Tibial artery (tissue), 4 donors: ENCODE measurements at places on chromosomes 11 and 22.

- peak; percentile 25 for DNase-seq
These were observed 606.7 kb upstream of the LRRC4C start for GRCh38 chr11:42066113-42066512.

DNA sequence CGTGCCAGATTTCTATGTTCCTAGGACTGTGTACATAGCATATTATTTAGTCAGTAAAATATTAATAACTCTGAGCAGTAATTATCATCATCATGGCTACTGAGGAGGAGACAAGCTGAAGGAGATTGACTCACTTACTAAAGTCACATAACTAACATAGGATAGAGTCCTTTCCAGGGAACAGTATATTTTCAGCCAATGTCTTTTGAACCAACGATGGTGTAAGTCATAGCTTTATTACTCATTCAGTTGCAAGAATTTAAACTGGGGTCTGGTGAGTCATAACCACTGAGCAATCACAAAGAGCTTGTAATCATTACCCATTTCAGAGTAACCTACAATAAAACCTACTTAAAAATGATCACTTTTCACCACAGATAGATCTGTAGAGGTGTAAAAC lies 1564.8 kb upstream of the TENM4 start:
- DNase-seq = no peak

- no peak for DNase-seq
These were observed 14.8 kb downstream of the PPFIBP2 start for GRCh38 chr11:7528514-7529049.

- no peak for DNase-seq
These were observed 37.0 kb downstream of the ARHGAP1 start for GRCh38 chr11:46663277-46663940.

- no peak for DNase-seq
These were observed 35.6 kb upstream of the DDI1 start for GRCh38 chr11:104000798-104001197.

GRCh38 chr11:78295991-78296930 lies 107.5 kb downstream of the USP35 start:
- DNase-seq = no peak

DNA sequence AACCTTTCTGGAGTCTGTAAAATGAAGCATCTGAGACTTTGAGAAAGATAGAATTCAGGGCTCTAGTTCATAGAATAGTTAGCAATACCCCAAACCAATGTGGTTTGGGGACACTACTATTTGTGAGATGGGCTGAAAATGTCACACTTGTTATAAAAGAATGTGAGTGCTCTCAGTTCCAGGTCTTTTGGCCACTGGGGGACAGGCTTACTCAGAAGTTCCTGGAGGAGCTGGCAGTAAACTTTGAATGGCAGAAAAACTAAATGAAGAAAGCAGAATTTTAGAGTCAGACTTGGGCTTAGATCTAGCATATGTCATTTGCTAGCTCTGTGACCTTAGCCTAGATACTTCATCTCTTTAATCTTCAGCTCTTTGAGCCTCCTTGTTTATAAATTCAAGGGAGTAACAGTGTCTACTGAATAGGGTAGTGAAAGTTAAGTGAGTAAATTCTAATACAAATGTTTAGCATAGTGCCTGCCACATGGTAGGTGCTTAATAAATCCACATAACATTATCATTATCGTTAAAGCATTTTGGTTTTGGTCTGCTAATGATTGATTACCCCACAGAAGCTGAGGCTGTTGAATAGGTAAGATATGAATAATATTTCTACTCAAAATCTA lies 3.7 kb downstream of the LYVE1 start:
- DNase-seq = no peak

DNA sequence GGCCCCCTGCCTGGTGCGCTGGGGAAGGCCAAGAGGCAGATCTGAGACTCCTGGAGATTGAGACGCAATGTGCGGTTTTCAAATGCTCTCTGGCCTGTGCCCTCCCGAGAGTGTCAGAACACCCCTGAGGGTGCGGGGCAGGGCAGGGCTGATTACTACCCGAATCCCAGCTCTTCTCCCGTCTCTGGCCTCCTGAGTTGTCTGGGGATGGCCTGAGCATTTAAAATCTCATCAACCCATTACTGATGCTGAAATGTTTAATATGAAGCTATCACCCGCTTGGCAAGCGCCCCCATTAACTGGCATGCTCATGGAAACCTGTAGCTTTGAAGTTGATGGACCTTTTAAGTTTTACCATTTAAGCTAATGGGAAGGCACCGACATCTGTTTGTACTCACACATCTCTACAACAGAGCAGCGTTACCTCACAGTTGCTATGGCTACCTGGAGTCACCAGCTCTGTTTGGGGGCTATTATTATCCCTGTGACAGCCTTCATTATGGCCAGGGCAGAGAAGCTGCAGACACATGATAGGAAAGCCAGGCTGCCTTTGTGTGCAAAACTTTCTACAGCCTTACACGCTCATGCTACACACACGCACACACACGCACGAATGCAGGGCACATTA lies 3.6 kb upstream of the MB start:
- DNase-seq = no peak

GRCh38 chr22:46769191-46769675 lies 6.8 kb downstream of the TBC1D22A start:
- no peak for DNase-seq

DNA sequence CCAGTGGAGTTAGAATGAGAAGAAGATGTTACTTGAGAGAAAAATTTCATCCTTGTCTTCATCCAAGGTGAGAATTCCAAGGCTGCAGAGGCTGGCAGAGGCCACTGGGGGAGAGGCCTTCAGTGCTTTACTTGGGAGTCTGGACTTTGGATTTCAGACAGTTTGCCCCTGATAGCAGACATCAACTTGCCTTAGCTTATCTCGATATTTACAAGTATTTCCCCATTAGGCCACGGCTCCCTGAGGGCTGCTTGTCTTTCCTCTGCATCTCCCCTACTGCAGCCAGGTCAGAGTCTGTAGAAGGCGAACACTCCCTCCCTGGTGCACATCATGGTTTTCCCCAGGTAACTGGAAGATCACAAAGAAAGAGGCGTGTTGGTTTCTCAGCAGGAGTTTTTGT lies 29.9 kb upstream of the BSX start:
- DNase-seq = no peak

GRCh38 chr11:17230867-17231851 lies 23.4 kb upstream of the PIK3C2A start:
- no peak for DNase-seq

DNA sequence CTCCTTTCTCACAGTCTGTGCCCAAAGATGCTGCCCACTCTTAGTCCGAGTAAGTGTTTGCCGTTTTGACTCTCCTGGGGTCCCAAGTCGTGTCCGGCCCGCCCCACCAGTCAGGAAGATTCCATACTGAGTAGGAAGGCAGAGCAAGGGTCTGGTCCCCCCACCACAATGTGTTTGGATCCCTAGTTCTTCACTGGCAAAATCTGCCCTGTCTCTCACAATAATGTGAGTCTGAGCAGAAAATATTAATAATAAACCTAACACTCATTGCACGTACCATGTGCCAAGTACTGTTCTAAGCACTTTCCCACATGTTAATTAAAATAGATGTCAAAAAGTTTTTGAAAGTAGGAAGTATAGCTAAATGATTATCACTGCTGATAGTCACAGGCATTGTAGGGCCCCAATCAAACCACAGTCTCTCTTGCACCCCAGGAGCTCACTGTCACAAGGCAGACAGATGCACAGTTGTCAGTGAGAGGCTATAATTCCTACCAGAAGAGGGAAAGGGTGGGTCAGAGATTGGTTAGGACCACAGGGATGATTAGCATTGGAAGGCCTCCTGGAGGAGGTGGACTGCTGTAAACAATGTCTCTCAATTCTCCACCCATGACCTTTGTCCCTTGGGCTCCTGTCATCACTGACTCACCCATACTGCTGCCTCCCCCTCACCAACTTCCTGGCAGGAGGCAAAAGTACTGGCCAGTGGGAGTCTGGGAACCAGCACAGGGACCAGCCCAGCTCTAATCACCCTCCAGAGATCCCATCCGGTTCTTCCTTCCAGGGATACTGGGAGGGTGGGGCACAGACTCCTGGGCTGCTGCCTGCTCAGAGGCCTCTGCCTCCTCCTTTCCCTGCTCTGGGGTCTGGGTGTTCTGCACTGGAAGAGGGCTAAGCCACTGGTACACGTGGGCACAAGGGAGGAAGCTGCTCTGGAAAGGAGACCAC lies 1.0 kb upstream of the POLD4 start:
- DNase-seq = peak; percentile 96

DNA sequence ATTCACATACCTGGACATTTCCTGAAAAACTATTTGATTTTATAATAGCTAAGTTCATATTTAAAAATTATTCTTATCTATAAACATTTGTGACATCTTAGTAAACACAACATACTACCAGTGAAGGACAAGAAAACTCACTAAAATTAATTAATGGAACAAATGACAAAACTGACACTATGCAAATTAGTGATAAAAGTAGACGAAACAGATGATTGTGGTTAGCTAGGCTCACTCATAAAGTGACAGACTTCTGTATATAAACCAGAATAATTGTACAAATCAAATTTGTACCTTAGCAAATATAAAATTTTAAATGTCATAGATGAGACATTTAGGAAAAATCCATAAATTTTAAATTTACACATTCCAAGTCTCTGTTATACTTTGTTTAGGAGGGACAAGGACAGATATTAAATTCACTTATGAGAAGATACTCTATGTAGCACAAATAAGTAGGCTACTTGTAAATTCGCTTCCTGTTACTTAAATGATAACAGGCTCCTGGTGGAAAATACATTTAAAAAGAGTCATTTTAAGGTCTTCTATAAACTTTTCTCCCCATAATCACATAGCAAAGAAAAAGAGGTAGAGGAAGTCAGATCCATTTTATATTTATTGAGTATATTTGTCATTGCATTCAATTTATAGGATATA lies 81.2 kb downstream of the KIF18A start:
- no peak for DNase-seq

- DNase-seq = no peak
These were observed 16.9 kb upstream of the ARHGAP42 start for GRCh38 chr11:100670140-100670539.

- no peak for DNase-seq
These were observed 1296.3 kb downstream of the LRRC4C start for GRCh38 chr11:40162901-40163883.

DNA sequence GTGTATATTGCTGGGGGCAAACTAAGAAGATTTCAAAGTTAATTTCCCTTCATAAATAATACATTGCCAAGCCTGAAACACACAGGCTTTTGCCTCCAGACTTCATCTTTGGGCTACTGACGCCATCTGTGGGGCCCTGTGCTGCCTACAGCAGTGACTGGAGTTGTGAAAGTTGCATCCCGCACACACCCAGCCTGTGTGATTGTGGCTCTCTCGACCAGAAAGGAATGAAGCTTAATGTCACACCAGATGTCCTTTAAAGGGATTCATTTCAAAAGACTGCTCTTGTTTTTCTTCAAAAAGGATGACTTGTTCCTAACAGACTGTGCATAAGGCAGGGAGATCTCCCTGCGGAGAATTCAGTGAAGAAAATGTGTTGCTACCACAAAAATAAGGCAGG lies 210.5 kb downstream of the FAM181B start:
- peak; percentile 22 for DNase-seq

- no peak for DNase-seq
These were observed 3.5 kb upstream of the TCF20 start for GRCh38 chr22:42273855-42274451.

- no peak for DNase-seq
These were observed 483.0 kb downstream of the MN1 start for GRCh38 chr22:27318516-27318915.

DNA sequence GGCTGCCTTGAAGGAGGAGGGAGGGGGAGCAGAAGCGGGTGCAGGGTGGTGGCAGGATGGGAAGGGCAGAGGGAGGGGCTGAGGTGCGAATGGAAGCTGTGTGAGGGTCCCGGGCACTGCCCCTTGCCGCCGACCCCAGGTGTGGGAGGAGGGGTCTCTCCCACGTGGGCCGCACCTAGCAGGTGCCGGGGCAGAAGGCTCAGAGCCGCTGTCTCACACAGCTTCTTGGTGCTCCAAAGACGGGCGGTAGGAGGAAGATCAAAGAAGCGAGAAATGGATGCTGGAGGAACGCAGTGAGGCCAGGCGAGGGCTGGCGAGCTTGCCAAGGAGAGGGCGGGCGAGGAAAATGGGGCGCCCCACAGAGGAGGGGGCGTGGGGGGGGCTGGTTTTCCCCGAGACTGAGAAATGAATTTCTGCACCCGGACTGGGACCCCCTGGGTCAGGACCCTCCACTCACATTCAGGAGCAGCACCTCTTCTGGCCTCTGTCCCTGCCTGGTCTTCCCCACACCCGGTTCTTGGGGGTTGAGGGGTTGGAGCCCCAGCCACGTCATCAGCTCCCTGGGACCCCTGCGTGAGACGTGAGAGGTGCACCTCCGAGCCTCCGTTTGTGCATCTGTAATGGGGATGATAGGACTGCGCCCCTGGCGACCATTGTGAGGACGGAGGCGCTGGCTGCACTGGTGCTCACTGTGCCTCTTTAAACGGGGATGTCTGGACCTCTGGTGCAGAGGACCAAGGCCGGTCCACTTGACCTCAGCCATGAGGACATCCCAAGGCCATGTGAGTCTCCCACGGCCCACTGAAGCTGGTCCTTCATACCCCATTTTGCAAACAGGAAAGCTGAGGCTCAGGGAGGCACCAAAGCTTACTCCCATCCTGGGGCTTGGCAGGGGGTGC lies 16.8 kb downstream of the LSP1 start:
- DNase-seq = no peak

DNA sequence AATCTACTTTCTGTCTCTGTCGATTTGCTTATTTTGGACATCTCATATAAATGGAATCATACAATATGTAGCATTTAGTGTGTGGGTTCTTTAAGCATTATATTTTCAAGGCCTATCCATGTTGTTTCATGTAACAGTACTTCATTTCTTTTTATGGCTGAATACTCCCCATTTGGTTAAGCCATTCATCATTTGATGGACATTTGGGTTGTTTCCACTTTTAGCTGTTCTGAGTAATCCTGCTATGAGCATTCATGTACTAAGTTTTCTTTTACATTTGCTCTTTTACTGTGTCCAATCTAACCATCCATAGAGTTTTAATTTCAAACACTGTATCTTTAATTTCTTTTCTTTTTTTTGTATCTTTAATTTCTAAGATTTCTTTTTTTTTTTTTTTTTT lies 55.6 kb upstream of the SPTBN2 start:
- DNase-seq = no peak
